ENCODE measurements at places on chromosomes 3 and 15. TPM values are rescaled to one million over a fixed set of nuclear protein-coding genes. Genes with fewer than 3 reads are reported as not detected.
A peak's percentile ranks its signal among the peaks of the same experiment; 100 is the strongest.

CCNB2 gene
- 72.5 TPM for polyA plus RNA-seq

CLDN11 gene
- 19.8 TPM for polyA plus RNA-seq

LEO1 gene
- polyA plus RNA-seq = 20.3 TPM

CCDC12 gene
- polyA plus RNA-seq = 65.0 TPM

LIPC gene
- polyA plus RNA-seq = not detected

ZNF148 gene
- 3.1 TPM for polyA plus RNA-seq

GRM2 gene
- 0.04 TPM for polyA plus RNA-seq

DNA sequence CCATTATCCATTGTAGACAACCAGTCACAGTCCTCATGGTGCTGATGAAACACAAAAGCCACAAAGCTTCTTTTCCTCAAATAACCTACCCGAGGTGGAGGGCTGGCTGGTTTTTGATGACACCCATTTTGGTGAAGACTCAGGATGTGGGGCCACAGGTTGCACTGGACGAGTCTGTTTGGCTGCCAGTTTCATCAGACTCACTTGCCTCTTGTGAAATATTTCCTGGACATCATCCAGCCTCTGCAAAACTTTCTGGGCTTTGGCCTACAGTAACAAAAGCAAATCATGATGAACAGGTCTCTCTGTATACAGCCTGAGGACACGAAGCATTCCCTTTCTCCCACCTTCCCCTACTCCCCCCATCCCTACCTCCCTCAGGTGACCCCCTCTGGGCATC lies 42.2 kb downstream of the B3GNT5 start:
- DNase-seq = no peak

GRCh38 chr3:185715091-185715490 lies 109.8 kb downstream of the IGF2BP2 start:
- DNase-seq = peak; percentile 67

- no peak for DNase-seq
Measured at GRCh38 chr3:56960234-56960917, 100.1 kb upstream of the SPATA12 start.

GRCh38 chr15:96331144-96331944 lies 844 bp downstream of the NR2F2 start:
- DNase-seq = no peak

- DNase-seq = no peak
Measured at GRCh38 chr15:95300958-95301357, 1029.5 kb upstream of the NR2F2 start.

DNA sequence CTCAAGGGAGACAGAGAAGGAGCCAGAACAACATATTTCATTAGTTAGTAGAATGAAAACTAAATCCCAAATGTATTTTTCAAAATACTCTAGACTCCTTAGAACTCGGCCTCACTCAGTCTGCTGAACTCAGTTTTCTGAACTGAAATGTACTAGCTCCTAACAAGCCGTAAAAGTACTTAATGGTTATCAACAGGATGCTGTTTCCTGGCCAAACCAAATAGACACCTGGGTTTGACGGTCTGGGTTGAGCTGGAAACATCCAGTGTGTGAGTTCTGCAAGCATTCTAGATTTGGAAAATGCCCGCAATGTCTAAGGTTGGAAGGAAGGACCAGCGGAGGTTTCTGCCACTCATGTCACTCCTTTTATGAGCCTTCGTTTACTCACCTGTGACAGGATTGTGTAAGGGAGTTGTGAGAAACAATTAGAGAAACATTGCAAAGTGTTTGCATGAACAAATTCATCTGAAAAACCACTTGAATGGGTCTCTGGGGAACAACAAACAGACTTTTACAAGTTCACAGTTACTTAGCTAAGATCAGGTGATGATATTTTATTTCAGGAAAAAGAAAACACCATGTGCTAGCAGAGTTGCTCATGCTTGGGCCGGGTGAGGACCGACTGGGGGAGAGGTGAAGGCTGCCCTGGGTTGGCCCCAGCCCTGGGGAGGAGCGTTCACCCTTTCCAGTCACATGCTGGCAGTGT lies 151.0 kb downstream of the ALDH1A2 start:
- no peak for DNase-seq

DNA sequence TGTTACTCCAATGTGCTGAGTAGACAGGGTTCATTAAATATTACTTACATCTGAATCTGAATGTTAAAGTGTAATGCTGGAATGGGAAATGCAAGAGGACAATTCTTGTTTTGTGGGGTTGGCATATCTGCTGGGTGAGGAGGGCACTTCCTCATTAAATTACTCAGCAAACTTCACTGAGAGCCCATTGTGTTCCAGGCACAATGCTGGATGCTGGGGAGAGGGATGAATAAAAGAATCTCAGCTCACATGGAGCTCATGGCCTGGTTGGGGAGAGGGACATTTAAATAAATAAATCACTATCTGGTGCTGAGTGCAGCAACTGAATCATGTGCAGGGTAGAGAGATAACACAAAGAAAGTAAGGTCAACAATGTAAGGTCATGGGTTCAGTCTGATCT lies 199.2 kb upstream of the CFAP20DC start:
- no peak for DNase-seq

GRCh38 chr3:50364573-50365079 lies 5.3 kb upstream of the TMEM115 start:
- DNase-seq = no peak

DNA sequence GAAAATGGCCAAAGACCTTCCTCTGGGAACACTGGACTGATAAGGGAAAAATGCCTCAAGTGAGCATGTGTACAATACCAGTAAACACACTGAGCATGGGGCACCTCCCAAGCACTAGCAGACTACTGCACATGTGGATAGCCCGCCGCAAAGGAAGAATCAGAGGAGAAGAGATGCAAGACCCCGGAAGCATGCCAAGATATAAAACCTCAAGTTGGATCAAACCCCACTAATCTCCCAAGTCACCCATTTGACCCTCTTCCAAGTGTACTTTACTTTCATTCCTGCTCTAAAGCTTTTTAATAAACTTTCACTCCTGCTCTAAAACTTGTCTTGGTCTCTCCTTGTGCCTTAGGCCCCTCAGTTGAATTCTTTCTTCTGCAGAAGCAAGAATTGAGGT lies 121.1 kb upstream of the PLAAT1 start:
- no peak for DNase-seq

GRCh38 chr3:127137757-127138536 lies 55.0 kb upstream of the PRR23E start:
- DNase-seq = no peak

Measured in foreskin keratinocyte (primary cell).